ENCODE measurements at places on chromosomes 1 and 21.

- DNase-seq: no peak
These were observed 58.5 kb downstream of the MAP10 start for GRCh38 chr1:232863544-232864275.

GRCh38 chr1:183416850-183417771 is 1.1 kb downstream of the NMNAT2 start:
- peak; percentile 50 for DNase-seq

- DNase-seq: no peak
These were observed 6.8 kb downstream of the BSND start for GRCh38 chr1:55005351-55006140.

DNA sequence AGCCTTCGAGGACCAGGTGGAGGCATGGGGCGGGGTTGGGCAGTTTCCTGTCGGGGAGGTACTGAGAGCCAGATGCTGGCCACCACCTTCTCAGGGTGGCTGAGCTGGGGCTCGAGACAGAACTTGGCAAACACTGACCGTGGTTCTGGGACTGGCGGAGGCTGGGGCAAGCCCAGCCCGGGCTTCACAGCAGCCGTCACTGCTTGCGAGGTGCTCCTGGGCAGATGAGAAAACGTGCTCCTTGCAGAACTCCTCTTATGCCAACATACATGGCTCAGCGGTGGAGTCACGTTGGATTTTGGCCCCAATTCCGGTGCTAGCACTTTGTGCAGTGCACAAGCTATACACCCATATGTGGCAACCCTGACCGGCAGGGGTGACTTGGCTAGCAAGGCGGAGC is 69.2 kb downstream of the RUNX3 start:
- no peak for DNase-seq

DNA sequence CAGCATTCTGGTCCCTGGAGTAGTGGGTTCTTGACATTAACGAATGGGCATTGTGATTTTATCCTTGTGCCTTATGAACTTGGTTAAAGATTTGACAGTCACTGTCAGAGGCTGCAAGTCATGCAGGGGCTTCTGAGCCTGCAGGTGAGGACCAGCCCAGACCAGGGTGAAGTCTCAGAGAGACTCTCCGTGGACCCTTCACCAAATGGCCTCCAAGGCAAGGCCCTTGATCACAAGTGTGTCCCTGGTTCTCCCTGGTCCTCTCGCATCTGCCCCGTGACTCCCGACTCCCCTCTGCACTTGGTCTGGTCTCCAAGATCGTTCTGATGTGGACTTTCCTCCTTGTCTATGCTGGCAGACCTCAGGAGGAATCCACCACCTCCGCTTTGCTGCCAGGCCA is 476.5 kb upstream of the VAMP3 start:
- no peak for DNase-seq

GRCh38 chr1:94670273-94670672 is 128.7 kb upstream of the F3 start:
- DNase-seq: no peak

DNA sequence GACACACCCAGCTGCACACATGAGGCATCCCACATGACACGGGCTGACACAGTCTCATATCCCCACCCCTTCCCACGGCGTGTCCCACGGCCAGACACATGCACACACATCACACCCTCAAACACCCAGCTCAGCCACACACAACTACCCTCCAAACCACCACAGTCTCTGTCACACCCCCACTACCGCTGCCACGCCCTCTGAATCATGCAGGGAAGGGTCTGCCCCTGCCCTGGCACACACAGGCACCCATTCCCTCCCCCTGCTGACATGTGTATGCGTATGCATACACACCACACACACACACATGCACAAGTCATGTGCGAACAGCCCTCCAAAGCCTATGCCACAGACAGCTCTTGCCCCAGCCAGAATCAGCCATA is 22.6 kb downstream of the PODN start:
- DNase-seq: no peak

DNA sequence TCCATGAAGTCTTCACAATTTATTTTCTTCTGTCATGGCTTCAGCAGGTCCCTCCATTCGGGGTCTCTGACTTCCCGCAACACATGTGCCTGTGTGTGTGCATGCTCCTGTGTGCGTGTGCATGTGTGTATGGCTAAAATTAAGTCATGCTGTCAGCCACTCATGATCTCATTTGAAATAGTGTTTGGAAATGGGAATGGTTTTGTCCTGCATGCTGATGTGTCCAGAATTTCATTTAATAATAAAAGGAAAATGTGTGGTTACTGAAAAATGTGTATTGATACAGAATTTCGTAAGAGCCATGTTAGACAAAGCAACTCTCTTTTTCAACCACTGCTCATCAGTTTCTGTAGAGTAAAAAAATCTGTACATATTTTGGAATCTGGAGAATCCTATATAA is 123.8 kb upstream of the PRDX6 start:
- peak; percentile 78 for DNase-seq

- no peak for DNase-seq
These were observed 108.6 kb downstream of the NTMT2 start for GRCh38 chr1:170254371-170254770.

- peak; percentile 49 for DNase-seq
These were observed 5.3 kb upstream of the GSTM4 start for GRCh38 chr1:109650609-109651008.

DNA sequence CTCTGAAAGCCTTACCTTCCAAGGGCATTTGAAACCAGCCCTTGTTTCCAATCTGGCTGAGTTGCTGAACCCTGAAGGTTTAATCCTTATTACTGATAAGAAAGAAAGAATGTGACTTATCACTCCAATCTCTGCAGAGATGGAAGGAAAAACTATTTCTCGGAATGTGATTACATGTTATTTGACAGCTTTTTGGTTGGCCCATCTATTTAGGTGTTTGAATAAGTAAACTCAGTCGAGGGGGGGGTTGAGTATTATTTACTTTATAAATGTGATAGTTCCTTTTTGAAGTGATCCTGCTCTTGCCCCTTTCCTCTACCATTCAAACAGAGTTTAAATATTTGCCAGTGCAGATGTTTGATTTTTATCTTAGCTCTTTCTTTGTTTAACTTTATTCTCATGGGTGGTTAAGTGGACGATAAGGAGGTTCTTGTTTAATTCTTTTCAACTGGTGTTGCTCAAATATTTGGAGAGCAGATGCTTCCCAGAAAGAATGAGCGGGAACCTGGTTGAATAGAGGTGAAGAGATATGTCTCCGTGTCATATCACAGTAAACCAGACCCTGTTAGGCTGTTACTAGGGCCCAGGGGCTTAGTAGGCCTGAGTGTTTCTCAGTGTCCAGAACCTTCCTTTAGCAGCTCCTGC is 126.1 kb downstream of the CACHD1 start:
- no peak for DNase-seq

- DNase-seq: no peak
These were observed 15.2 kb upstream of the FCRLA start for GRCh38 chr1:161691846-161692245.

DNA sequence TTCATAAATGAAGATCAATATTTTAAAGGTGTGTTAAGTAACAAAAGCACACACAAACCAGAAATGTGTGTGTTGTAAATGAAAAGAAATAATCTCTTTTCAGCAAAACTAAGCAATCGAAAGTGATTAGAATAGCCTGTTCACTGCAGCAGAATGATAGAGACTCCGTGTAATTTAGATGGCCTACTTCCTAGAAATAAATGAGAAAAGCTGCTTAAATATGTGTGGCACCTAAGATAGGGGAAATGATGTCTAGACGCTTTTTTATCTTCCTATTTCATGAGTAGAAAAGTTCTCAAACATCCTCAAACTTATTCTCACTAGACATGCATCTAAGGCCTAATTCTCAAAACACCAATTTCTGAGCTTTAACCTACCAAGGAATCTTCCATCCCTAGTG is 124.7 kb upstream of the BRINP3 start:
- DNase-seq: no peak

GRCh38 chr1:218953386-218953785 is 220.3 kb upstream of the LYPLAL1 start:
- DNase-seq: no peak

DNA sequence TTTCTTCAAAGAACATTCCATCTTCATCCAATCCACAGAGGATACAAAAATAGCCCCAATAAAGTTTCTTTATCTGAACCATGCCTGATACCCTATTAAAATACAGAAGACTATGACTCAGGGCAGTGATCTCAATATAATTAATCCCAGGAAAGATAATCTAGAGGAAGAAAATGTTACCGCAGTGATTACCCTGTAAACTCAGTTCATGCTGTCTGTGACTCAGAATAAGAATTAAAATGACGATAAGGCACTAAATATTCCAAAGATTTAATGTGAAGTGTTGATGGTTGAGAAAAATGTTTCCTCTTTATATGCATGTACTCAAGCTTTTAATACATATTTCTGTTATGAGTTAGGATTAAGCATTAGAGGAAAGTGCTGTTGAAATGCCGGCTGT is 88.6 kb upstream of the LYPLAL1 start:
- DNase-seq: peak; percentile 89

DNA sequence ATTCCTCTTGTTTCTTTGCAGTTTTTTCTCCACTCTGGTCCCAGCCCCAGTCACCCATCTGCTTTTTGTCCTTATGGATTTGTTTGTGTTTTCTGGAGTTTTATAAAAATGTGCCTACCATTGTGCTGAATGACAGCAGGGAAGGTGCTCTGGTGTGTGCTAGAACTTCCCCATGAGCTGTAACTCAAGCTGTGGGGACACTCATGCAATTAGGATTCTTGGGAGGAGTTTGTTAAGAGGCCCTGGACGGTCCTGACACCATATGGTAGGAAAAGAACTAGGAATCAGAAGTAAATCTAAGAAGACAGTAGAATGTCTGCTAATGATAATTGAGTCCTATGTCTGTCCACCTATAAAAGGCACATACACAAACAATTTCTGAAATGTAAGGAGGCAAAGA is 27.4 kb downstream of the URB2 start:
- no peak for DNase-seq

DNA sequence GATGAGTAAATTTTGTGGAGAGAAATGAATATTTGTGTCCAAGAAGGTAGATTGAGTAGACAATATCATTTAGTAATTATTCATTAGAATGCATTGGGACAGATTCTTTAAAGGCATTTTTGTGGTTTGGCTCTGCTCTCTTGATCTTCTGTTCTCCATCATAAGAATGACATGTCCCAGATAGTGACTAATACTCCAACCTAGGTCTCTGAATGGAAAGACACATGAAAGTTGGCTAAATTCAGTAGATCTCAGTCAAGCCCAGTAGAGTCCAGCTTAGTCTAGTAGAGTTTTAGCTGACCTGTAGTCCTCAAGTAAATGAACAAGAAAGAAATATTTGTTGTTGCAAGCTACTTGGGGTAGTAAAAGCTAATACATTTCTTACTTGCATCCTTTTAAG is 61.8 kb upstream of the DNAH14 start:
- peak; percentile 59 for DNase-seq

DNA sequence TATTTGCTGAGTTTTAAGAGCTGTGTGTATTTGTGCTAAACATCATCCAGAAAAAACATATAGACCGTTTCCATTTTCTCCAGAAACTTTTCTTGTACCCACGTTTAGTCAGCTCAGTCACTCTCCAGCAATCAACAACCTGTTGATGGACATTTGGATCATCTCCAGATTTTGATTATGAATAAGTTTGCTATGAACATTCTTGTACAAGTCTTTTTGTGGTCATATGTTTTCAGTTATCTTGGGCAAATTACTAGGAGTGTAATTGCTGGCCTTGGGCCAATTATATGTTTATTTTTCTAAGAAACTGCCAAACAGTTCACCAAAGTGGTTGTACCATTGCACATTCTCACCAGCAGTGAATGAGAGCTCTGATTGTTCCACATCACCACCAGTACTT is 221.8 kb downstream of the CENPF start:
- DNase-seq: peak; percentile 52

All from fibroblast of skin of abdomen (primary cell).